DND-41 (cell line): ENCODE measurements at places on chromosomes 5 and 9.

- no peak for DNase-seq
These were observed 30.7 kb upstream of the PSD2 start for GRCh38 chr5:139764886-139765408.

- DNase-seq: no peak
These were observed 428.1 kb downstream of the EFNA5 start for GRCh38 chr5:107242411-107243219.

DNA sequence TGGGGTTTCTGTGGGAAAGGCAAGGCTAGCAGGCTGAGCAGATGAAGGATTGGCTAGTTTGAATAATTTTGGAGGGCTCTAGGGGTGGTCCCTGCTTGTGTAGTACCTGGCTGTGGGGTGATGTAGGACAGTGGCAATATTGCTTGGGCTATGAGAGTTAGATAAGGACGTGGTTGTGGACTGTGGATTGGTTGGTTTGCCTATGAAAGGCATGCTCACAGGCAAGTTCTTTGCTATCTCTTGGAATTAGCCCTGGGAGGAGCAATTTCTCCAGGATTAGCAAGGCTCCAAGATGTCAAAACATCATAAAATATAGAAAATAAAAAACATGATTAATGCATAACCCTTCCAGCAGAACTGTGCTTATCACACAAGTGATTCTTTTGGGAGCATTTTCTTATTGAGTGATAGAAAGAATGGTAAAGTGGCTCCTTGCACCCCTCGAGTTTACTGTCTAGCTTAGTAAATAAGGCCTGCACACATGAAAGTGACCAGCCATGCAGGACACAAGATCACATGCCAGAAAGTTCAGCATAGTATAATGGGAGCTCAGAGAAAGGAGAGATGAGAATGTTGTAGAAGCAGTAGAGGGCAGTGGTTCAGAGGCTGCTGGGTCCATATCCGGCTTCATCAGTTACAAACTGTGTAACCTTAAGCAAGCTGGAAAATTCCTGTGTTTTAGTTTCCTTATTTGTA is 13.8 kb downstream of the AOPEP start:
- DNase-seq: no peak

DNA sequence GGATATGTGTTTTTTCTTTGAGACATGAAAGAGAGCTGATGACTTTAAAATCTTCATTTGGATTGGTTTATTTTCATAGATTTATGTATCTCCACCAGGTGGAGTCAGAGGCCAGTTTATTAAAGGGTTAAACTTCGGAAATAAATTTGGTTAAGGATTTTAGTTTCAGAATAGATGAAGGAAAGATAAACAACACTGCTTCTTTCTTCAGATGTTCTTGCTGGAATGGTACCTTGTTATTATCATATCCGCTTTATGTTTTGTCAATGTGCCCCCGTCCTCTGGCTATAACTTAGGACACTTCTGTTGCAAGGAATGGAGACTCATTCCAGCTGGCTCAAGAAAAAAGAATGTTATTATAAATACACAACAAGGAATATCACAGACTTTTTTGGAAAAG is 81.2 kb downstream of the ALDH1A1 start:
- DNase-seq: no peak

DNA sequence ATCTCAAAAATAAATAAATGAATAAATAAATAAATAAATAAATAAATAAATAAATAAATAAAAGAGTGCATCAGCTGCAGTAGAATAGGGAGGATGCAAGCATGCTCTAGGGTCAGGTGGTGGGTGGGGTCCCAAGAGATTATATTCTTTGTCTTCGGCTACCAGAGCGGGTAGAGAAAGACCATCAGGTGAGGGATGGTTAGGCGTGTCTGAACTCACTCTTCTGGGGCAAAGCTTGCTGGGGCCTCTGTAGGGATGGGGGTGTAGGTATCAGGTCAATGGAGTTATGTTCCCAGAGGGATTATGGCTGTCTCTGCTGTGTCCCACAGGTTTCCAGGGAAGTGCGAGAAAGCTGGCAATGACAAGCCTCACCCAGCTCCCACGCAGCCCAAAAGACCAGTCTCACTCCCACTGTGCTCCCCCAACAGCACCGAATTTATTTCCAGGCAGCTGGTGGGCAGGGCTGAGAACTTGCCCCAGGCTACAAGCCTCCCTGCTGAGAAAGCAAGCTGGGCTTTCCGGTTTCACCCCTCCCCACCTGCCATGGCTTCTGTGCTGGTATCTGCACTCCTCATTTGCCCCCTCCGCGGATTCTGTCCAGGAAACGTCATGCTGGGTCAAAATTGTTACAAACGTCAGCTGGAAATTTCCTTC is 180.8 kb downstream of the LURAP1L start:
- DNase-seq: no peak

GRCh38 chr5:174294891-174295620 is 249.6 kb downstream of the NSG2 start:
- DNase-seq: no peak

- DNase-seq: no peak
These were observed 123.2 kb downstream of the RMI1 start for GRCh38 chr9:84103651-84104377.

- no peak for DNase-seq
These were observed 81.7 kb upstream of the LMX1B start for GRCh38 chr9:126532019-126532462.

DNA sequence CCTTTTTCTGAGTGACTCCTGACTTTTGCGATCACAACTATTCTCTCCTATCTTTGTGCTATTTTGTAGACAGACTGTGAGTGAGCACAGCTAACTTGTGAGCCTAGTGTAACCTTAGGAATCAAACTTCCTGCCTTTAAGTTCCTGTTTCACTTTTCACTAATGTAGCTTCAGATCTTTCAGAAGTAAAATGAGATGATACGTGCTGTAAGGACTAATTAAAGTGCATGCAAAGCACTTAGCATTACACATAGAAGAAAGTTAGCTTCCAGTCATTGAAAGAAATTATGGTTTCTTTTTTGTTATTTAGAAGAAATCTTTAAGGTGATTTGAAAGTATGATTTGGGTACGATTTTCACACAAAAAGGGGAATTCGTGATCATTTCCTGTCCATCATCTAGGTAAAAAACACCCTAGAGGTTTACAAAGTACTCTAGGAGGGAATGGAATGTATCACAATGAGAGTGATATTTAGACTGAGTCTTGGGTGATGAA is 122.7 kb downstream of the ST8SIA4 start:
- DNase-seq: peak; percentile 21

DNA sequence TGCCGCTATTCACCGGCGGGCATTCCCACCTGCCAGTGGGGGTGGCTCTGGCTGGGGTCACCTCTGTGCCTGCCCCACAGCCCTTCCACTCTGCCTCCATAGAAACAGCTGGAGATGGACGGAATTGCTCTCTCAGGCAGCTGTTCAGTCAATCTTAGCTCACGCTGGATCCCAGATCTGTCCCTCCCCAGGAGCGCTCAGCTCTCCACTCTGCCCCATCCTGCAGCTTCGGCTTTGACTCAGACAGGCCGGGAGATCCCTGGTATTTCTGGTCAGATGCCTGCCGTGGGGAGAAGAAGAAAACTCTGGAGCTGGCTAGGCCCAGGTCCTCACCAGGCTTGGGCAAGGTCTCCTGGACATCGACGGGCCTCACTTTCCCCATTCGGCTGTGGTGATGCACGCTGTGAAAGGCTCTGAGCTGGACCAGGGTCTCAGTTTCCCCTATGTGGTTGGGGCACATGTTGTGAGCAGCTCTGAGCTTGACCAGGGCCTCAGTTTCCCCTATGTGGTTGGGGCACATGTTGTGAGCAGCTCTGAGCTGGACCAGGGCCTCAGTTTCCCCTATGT is 7.6 kb upstream of the SLC9A3 start:
- DNase-seq: no peak

GRCh38 chr9:137234758-137235423 is 4.2 kb downstream of the SLC34A3 start:
- DNase-seq: no peak

GRCh38 chr5:9500625-9501024 is 45.2 kb downstream of the SEMA5A start:
- no peak for DNase-seq

GRCh38 chr9:14895806-14896205 is 14.4 kb downstream of the FREM1 start:
- no peak for DNase-seq

- DNase-seq: no peak
These were observed 161.4 kb downstream of the DOCK8 start for GRCh38 chr9:376115-376514.

GRCh38 chr5:153660919-153661318 is 170.4 kb downstream of the GRIA1 start:
- no peak for DNase-seq

GRCh38 chr5:156379206-156379605 is 52.2 kb downstream of the SGCD start:
- no peak for DNase-seq

DNA sequence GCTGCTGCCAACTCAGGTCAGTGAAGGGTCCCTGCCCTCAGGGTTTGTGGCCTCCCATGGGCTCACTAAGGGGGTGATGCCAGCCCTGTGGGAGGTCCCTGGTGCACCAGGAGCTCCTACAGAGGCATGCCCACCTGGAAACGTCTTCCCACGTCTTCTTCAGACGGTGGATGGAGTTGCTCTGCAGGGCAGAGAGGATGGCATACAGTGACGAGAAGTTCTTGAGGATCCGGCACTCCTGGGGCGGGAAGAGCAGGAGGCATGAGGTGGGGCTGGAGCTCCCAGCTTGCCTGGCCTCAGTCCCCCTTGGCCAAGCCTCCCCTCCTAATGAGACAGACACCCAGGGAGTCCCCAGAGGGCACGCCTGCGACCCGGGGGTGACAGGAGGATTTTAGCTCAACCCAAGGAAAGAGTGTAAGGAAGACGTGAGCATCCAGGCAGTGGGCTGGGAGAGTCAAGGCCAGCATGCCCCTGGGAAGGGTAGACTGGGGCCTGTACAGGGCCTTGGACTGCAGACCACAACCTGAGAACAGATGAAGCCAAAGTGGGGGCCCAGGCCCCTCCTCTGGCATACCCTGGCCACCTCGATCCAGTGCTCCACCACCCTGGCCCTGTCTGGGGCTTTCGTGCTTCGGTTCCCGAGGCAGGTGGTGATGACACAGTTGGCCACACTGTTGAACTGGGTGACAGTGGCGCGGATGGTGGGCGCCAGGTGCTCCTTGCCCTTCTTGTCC is 14.4 kb downstream of the RALGDS start:
- no peak for DNase-seq

DNA sequence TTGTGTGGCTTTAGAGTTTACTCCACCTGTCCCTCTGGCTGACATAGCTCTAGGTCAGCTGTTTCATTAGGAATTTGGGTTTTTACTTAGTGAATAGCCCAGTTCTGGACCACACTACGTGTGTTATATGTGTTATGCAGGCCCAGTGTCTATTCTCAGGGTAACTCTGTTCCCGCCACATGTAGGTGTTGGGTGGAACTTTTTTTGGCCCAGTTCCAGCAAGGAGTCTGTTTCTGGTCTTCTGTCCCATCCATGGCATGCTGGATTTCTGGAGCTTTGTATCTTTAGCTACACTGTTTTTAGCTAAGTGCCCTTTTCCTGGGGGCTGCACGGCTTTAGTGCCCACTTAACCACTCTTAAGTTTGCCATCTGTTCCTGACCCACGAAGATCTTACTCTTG is 15.5 kb downstream of the RMI1 start:
- no peak for DNase-seq

- no peak for DNase-seq
These were observed 409.8 kb downstream of the NTRK2 start for GRCh38 chr9:85079349-85079748.

DNA sequence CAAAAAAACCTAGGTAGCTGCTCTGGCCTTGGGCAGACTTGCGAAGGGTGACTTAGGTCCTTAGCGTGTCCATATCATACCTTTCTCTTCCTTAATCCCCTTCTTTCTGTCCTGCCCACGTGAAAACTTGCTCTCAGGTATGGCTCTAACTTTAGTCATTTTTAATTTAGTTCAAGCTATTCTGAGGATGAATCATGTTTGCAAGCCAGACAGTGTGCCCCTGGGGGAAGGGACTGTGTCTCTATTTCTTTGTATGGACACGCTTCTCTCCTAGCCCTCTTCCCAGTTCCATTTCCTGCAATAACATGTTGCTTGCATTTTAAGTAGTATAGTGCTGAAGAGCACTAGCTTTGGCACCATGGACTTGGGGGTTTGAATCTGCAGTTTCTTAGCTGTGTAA is 120.6 kb downstream of the PTTG1 start:
- DNase-seq: no peak

DNA sequence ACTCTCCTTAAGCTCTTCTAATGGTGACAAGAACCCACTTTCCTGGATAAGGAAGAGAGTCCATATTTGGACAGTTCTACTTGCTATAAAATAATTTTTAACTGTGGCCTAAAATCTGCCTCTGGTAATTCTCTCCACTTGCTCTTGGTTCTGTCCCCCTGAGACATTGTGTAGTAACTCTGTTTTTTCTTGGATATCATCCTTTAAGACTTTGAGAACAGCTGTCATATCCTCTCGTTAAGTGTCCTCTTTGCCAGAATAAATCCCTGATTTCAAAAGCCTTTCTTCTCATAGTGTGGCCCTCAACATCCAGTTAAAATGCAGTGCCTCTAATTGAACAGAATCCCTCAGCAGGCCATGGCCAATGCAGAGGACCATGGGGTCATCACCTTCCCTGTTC is 101.5 kb downstream of the ARHGEF28 start:
- DNase-seq: no peak

GRCh38 chr5:168752416-168753190 is 173.4 kb upstream of the PANK3 start:
- no peak for DNase-seq

DNA sequence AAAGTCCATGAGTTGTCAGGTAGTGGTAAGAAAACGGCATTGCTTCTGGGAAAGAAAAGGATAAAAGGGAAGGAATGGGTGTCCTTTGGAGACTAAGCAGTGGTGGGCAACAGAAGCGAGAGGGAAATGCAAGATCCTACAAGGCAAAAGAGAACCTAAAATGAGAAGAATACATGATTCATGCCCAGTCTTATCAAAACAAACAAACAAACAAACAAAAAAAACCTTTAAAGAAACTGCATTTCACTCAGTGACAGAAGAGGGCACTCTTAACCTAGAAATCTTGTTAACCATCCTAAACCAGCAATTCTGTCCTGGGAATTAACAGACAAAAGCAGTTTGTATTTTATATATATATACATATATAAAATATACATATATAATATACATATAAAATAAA is 88.5 kb downstream of the SUSD1 start:
- DNase-seq: no peak

- DNase-seq: no peak
These were observed 71.9 kb downstream of the MAP1B start for GRCh38 chr5:72179028-72179815.

- DNase-seq: no peak
These were observed 31.0 kb downstream of the HMHB1 start for GRCh38 chr5:143842920-143843319.

- no peak for DNase-seq
These were observed 3.1 kb upstream of the ENTPD8 start for GRCh38 chr9:137444106-137444790.

GRCh38 chr5:72042097-72042496 is 65.2 kb upstream of the MAP1B start:
- DNase-seq: no peak

DNA sequence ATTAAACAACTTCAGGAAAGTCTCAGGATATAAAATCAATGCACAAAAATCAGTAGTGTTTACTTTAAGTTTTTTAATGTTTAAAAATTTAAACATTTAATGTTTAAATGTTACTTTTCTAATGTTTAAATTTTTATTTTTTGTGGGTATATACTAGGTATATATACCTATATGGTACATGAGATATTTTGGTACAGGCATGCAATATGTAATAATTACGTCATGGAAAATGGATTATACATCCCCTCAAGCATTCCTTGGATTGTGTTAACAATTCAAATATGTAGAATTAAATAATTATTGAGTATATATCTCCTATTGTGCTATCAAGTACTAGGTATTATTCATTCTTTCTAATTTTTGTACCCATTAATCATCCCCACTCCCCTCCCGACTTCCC is 291.3 kb downstream of the TMEM232 start:
- no peak for DNase-seq
